MG63 (cell line): ENCODE measurements at places on chromosomes 7 and 10. TPM values are rescaled to one million over a fixed set of nuclear protein-coding genes. Genes with fewer than 3 reads are reported as not detected.

Gene CDHR1
- not detected in 2 replicates for total RNA-seq

DNA sequence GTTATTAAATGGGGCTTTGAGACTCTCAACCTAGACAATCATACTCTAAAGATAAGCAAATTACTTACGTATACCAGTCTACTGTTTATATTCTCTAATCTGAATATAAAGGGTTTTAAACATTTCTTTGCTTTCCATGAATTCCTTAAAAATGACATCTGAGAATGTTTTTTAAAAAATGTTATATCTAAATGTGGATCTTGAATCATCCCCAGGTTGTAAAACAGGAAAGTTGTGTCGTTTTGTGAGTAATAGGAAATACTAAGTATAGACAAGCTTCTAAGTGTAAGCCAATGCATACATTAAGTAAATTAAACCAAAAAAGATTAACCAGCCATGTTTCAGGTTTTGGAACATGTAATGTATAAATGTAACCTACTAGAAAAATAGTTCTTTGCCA, 26.8 kb downstream of the ADD3 start:
- DNase-seq = no peak

GRCh38 chr10:77737608-77738007, 100.0 kb upstream of the KCNMA1 start:
- DNase-seq = no peak

- no peak for DNase-seq
Measured at GRCh38 chr7:38801786-38802185, 107.2 kb downstream of the VPS41 start.

Gene ZNF853
- total RNA-seq = 23.6 and 27.1 TPM in 2 replicates

DNA sequence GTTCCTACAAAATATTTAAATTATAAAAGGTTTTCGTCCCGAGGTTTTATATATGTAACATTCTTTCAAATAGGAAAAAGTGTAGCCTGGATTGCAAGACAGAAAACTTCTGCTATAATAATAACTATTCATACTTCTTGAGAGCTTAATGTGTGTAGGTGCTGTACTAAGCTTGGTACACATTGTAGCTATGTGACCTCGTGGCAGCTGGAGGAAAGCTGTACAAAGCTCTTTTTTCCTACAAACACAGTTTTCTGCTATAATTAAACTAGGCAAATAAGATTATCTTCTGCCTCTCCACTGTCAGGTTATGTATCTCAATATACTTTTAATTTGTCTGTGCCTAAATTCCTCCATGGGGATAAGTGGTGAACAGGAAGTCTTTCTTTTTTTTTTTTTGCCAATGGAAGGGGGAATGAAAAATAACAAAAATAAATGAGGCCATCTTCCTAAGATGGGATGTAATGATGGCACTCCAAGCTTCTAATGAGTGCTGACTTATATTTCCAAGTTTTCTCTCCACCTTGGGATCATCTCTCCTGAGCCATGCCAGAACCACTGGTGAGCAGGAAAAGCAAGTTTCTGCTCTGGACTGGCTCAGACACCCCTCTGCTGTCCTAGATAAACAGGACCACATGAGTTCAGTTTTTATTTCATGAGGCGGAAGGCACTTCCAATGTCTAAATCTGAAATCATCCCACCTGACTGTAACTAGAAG, 9.9 kb downstream of the SGMS1 start:
- DNase-seq = no peak

- no peak for DNase-seq
Measured at GRCh38 chr10:32372000-32372875, 25.3 kb upstream of the EPC1 start.

Gene ANKIB1
- total RNA-seq = 11.1 and 18.7 TPM in 2 replicates

Gene NPTX2
- 0.94 and 2.1 TPM in 2 replicates for total RNA-seq

- DNase-seq = no peak
Measured at GRCh38 chr10:52759154-52759553, 13.4 kb downstream of the MBL2 start.

DNA sequence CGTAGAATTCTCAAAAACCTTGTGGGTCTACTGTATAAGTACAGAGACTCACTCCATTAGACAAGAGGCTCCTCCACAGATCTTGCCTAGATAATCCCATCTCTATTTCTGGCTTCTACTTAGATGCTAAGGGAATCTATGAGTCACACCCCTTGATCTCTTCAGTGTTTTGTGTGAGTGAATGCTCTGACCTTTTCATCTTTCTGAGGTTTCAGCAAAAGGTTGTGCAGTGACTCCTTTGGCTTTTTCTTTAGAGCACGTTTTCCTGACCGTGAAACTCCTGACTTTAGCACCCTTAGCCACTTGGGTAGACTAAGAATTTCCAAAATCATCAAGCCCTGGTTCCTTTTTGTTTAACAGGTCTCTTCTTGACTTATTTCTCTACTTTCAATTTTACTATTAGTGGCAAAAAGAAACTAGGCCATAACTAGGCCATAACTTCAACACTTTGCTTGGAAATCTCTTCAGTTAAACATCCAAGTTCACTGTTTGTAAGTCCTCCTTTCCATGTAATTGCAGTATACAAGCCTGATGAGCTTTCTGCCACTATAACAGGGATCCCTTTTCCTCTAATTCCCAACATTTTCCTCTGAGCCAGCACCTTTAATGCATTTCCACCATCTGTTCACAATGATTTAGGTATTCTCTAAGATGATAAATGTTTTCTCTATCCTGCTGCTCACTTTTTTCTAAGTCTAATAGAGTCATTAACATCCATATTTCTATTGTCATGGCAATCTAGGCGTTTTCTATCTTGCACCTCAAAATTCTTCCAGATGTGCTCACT, 19.4 kb downstream of the COPG2 start:
- DNase-seq = no peak

Gene GRM8
- not detected in 2 replicates for total RNA-seq

DNA sequence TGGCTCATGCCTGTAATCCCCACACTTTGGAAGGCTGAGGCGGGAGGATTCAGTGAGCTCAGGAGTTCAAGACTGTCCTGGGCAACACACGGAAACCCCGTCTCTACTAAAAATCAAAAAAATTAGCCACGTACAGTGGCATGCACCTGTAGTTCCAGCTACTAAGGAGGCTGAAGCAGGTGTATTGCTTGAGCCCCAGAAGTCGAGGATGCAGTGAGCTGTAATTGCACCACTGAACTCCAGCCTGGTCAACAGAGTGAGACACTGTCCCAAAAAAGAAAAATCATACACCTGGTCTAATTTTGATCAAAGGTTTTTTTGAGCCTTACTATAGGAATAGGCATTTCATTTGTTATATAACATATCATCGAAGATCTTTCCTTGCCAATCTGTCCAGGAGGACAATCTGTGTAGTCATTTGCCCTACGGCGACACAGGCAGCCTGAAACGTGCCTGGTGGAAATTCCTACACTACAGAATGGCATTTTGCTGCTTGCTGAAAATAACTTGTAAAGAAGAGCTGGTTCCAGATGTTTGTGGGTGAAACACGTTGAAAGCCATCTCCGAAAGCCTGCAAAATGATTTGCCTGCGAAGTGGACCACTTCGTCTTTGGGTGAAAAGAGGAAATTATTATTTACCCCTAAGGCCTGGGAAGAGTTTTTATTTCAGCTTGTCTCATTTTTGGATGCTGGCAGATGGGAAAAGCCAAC, 31.3 kb upstream of the GDI2 start:
- DNase-seq = no peak

Gene IDI1
- 53.1 and 96.2 TPM in 2 replicates for total RNA-seq

GRCh38 chr7:78315119-78315518, 516.5 kb downstream of the PHTF2 start:
- DNase-seq = no peak

- no peak for DNase-seq
Measured at GRCh38 chr7:95865716-95866371, 93.5 kb downstream of the DYNC1I1 start.

- no peak for DNase-seq
Measured at GRCh38 chr7:82234457-82235049, 209.0 kb downstream of the CACNA2D1 start.

Gene MRPL43
- 85.9 and 134 TPM in 2 replicates for total RNA-seq

DNA sequence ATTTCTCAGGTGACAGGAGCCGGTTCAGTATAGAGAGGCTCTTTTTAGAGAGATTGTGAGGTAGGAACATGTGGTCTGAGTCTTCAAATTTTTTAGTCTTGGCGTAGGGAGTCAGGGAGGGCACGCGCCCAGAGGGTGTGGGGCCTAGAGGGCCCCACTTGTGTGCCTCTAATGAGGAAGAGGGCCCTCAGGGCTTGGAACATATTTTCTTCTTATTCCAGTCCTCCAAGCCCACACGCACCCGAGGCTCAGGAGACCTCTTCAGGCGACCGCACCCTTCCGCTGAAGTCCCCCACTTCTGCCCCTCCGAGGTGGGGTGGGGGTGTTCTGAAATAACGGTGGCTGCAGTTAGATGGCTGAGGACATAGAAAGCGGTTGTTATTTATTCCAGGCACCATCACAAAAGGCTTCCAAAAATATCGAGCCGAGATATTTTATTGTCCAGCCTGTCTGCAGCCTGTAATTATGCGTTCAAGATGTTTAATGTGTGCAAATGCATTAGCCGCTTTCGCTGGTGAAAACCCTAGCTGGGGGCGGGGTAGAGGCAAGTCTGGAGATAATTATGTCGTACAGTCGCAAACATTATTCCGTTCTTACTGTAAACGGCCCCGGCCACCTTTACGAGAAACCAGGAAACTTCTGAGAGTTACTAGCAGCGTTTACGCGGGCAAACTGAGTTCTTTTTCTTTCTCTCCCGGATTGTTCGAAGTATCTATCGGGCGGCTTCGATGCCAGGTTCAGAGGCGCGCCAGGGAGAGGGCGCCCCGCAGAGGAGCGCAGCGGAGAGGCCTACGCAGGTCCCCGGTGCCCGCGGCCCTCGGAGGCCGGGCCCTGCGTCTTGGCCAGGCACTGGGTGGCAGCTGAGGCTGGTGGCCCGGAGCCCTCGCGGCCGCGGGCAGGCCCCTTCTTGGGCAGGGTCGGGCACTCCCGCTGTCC, 12.9 kb upstream of the HOXA13 start:
- DNase-seq = no peak

GRCh38 chr7:81007051-81007450, 88.2 kb upstream of the SEMA3C start:
- no peak for DNase-seq

Gene ANLN
- 108 and 160 TPM in 2 replicates for total RNA-seq

Gene CPA2
- total RNA-seq = 1.0 and 1.6 TPM in 2 replicates

GRCh38 chr7:55144333-55145317, 125.8 kb downstream of the EGFR start:
- DNase-seq = no peak

Gene LCOR
- 4.3 and 6.8 TPM in 2 replicates for total RNA-seq

GRCh38 chr7:143003393-143004051, 23.4 kb downstream of the OR9A2 start:
- DNase-seq = no peak

DNA sequence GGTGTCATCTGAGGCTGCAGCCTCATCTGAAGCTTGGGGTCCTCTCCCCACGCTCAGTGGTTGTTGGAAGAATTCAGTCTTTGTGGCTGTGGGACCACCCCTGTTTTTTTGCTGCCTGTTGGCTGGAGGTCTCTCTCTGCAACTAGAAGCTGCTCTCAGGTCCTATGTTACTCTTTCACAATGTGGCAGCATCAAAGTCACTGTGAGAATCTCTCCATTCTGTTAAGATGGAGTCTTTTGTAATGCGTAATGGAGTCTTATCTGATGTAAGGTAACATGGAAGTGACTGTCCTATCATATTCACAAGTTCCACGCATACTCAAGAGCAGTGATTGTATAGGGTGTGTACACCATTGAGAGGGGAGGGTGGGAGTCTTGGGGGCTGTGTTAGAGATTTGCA, 24.9 kb downstream of the TSPAN13 start:
- DNase-seq = no peak

- peak; percentile 38 for DNase-seq
Measured at GRCh38 chr10:84429926-84430520, 101.6 kb downstream of the CCSER2 start.

GRCh38 chr10:99766302-99766681, 16.1 kb upstream of the ABCC2 start:
- no peak for DNase-seq

GRCh38 chr7:22826593-22826992, 3.9 kb upstream of the TOMM7 start:
- no peak for DNase-seq

Gene DENND2A
- total RNA-seq = 25.4 and 32.4 TPM in 2 replicates
